Cardiac fibroblast (primary cell): ENCODE measurements at places on chromosomes 6 and 20.

DNA sequence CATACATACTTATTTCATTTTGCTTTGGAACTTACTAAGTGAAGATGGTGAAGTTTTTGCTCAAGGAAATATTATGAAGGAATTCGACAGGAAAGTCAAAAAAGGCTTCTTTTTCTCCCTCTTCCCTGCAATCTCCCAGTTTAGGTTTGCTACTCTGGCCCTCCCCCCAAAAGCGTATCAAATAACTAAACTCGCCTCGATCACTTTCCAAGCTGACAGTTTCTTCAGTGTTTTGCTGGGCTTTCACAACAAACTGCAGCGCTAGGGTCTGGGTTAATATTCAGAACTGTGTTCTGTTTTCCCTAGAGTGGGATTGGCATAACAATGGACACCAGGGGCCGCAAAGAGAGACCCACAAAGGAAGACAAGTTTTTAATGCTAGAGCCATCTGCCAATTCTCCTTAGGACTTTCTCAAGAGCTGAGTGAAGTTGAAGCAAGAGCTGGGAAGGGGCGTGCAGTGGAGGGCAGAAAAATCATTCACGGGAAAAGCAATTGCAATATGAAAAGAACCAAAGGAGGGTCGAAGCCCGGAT is 57.8 kb downstream of the ATP9A start:
- no peak for DNase-seq

GRCh38 chr6:161557333-161558107 is 283.7 kb upstream of the AGPAT4 start:
- DNase-seq, result no peak

- peak; percentile 53 for DNase-seq
Measured at GRCh38 chr20:45935416-45936046, 1.0 kb downstream of the PCIF1 start.

DNA sequence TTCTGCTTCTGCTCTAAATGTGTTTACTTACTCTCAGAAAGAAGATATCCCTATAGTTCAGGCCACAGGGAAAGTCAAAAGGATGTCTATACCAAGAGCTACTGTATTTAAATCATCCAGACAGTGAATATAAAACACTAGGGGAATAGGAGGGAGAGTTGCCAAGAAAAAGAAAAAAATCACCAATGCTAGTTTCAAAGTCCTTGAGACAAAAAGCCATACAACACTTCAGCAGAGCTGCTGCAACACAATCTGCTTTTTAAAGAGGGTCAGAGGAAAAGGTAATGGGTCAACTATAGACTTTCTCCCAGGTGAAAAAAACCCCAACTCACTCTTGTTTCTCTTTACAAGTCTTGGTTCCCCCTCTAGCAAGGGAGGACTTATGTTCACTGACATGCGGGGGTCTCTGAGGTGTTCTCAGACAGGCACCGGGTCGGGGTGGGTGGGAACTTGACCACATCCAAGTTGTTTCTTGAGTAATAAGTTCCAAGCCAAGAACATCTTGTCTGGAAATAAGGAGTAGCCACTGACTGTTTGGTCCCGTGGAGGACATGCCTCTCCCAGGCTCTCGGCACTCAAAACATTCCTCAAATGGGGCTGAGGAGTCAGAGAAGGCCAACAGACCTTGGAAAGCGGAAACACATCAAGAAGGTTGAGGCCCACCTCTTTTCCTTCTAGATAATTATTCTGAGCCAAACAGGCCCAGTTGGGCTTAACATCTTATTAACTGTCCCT is 47.7 kb downstream of the GJA10 start:
- DNase-seq, result no peak

DNA sequence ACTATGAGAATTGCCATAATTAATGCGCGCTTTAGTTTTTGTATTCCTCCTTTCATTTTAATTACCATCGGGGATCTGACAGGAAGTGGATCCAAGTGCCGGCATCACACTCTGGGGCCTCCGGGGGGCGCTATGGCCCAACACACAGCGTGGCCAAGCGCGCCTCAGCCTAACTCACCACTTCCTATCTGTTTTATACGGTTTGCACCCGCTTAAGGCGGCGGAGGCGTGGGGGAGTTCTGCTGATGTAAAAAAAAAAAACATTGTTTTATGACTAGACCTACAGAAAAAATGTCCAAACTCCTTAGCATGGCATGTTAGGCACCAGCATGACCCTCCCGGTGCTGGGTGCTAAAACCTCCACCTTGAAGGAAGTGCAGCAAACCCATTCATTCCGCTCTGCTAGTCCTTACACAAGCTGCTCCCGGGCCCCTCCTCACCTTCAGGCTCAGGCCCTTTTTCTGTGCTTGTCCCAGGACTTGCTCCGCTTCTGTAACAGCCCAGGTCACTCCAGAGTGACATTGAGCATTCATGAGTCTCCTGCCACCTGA is 4.5 kb upstream of the EBF4 start:
- peak; percentile 64 for DNase-seq

DNA sequence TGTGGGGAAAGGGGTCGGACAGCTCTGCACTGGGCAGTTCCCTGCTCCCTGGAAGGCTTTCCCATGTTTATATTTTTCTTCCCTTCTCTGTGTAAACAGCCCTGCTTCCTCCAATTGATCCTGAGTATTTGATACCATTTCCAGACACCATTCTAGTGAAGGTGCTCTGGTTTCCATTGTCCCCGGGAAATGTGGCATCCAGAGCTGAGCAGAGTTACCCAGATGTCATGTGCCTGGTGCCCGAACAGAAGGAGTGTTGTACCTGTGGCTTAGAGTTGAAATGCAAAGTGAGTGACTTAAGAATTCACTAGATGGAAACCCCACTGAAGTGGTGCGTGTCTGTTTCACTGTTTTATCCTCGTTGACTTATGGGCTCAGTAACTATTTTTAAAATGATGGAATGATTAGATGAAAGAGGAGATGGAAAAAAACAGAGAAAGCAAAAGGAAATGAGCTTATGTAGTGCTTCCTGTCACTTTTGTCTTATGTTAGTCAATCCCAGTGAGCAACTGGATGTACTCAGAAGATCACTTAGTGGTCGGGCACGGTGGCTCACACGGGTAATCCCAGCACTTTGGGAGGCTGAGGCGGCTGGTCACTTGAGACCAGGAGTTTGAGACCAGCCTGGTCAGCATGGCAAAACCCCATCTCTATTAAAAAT is 83.8 kb downstream of the SASH1 start:
- DNase-seq, result no peak

DNA sequence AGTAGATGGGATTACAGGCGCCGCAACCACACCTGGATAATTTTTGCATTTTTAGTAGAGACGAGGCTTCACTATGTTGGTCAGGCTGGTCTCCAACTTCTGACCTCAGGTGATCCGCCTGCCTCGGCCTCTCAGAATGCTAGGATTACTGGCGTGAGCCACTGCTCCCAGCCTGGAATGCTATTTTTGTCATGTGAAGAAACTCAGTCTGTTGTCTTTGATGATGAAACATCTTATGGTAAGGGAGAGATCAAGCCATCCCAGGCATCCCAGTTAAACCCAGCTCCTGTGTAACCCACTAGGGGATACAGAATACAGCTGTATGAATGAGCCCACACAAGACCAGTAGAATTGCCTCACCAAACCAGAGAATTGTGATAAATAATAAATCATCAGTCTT is 83.6 kb upstream of the RBM24 start:
- DNase-seq, result no peak

- DNase-seq, result no peak
Measured at GRCh38 chr6:104601721-104602120, 258.0 kb downstream of the HACE1 start.

GRCh38 chr6:24126586-24127192 is 674 bp downstream of the NRSN1 start:
- peak; percentile 57 for DNase-seq

DNA sequence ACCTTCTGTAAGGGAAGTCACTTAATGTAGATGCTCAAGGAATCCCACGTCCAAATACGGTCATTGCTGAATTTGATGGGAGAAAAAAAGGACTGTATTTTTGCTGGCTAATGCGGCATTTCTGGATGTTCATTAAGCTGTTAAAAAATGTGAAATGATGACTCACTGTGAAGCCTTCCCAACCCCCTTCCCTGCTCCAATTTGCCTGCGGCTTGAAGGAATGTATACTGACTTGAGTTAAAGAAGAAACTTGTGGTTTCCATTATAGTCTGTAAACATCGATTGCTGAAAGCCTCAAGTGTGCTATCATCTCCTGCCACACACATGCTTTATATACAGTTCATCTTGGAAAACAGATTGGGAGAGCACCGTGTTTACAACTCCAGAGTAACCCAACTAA is 249.1 kb upstream of the JAG1 start:
- peak; percentile 89 for DNase-seq

DNA sequence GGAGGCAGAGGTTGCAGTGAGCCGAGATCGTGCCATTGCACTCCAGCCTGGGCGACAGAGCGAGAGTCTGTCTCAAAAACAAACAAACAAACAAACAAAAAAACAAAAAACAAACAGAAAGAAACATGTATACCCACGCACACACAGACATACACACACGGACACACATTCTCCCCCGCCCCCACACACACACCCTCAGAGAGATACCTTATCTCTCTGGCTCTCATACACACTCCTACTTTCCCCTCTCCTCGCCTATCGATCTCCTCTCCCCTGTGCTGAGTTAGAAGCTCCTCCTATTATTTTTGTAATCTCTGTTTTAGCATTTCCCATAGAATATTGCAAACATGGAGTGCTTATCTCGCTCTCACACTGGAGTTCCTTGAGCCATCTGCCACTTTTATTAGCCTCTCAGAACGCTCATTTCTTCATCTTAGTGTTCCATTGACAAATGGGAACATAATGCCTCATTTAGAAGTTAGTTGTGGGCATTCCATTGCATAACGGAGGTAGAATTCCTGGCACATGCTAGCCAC is 144.2 kb upstream of the CITED2 start:
- DNase-seq, result no peak

GRCh38 chr6:17096652-17097051 is 5.2 kb upstream of the STMND1 start:
- DNase-seq, result no peak

GRCh38 chr6:3609388-3609787 is 142.1 kb downstream of the PXDC1 start:
- no peak for DNase-seq

DNA sequence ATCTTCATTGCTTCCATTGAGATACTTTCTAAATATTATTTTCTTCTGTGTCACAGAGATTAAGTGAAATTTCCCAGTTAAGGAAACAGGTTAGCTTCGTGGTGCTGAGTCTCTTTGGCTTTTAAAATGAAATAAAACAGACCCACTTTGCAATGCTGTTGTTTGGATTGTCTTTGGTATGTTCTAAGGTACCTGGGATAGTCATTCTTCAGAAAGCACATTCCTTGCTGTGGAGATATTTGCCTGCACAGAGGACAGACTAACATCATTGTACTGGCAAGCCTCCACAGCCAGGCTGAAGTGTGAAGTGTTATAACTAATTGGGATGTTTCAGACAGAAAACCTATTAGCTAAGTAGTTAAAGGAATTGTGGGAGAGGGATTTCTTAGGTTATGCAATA is 148.8 kb upstream of the EPHA7 start:
- no peak for DNase-seq

- no peak for DNase-seq
Measured at GRCh38 chr20:51118216-51118615, 95.3 kb upstream of the KCNG1 start.

GRCh38 chr6:54559136-54559535 is 250.9 kb downstream of the TINAG start:
- no peak for DNase-seq

DNA sequence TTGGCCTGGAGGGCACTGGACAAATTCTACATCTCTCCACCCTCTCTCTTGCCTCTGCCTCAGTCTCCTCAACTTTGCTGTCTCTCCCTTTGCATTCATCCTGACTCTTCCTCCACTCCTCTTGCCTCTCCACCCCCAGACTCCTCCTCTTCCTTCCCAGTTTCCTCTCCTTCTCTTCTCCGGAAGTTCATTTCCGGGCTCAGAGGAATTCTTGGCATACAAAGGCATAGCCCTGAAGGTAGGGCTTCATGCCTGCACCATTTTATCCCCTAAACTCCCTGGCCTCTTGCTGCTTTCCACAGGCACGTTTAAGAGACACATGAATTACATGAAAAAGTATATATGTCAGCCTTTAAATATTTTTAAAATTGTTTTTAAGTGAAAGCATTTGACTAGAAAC is 10.6 kb downstream of the BFSP1 start:
- DNase-seq, result peak; percentile 41

DNA sequence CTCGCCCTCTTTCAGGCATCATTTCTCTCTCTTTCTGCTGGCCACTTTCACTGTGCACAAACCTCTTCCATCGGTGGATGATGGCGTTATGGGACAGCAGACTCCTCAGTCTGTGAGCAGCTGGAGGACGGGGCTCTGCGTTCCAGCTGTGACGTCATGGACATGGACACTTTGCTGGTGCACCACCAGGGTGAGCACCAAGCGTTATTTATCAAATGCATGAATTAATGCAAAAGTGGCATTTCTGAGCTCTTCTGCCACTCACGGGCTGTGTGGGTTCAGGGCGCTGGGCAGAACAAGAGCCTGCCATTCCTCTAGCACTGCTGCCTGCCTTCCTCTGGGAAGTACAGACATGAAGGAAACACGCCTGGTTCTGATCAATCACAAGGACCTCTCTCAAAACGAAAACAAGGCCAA is 82.9 kb upstream of the MPC1 start:
- DNase-seq, result peak; percentile 38

GRCh38 chr6:109222848-109223247 is 127.5 kb downstream of the CEP57L1 start:
- no peak for DNase-seq

DNA sequence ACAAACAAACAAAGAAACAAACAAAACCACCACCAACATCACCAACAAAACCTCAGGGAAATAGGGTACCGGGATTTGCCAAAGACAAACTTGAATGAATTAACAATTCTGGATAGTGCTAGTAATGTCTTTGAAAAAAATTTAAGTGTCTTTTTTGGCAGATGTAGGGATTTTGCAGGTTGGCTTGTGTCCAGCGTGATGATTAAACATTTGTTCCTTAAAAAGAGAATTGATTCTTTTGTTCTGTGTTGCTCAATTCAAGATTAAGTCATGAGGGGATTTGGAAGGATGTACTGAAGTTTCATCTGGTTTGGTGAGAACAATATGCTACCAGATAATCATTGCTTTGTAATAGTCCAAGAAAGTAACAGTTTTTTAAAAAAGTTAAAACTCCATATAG is 125.1 kb upstream of the HS3ST5 start:
- DNase-seq, result peak; percentile 48

GRCh38 chr6:102895683-102896082 is 1502.2 kb downstream of the GRIK2 start:
- DNase-seq, result no peak

DNA sequence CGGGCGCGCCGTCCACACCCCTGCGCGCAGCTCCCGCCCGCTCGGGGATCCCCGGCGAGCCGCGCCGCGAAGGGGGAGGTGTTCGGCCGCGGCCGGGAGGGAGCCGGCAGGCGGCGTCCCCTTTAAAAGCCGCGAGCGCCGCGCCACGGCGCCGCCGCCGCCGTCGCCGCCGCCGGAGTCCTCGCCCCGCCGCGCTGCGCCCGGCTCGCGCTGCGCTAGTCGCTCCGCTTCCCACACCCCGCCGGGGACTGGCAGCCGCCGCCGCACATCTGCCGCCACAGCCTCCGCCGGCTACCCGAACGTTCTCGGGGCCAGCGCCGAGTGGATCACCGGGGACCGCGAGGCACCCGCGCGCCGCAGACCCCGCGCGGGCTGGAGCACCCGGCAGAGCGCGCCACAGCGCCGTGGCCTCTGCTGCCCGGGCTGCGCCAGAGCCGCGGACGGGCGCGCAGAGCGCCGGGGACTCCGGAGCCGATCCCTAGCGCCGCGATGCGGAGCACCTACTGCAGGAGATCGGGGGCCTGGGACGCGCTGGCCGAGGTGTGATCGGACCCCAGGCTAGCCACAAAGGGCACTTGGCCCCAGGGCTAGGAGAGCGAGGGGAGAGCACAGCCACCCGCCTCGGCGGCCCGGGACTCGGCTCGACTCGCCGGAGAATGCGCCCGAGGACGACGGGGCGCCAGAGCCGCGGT is at the start of gene BMP2:
TSS of gene BMP2 (plus strand) at position 151 of the 692 bp plus-strand sequence. CDS start 2,441 bp downstream, outside the sequence.
- DNase-seq, result peak; percentile 77
